Dermis blood vessel endothelial cell (primary cell): ENCODE measurements at places on chromosomes 6 and 20. TPM values are rescaled to one million over a fixed set of nuclear protein-coding genes. Genes with fewer than 3 reads are reported as not detected.

PI16 gene
- not detected in 2 replicates for total RNA-seq

CLPSL2 gene
- not detected in 2 replicates for total RNA-seq

RAB44 gene
- total RNA-seq = under 0.01 TPM in 1 of 2 replicates, not detected in the other

OR12D3 gene
- not detected in 2 replicates for total RNA-seq

MACROD2 gene
- total RNA-seq = 0.28 and 0.85 TPM in 2 replicates

PBX2 gene
- total RNA-seq = 62.3 and 85.6 TPM in 2 replicates

NKX2-4 gene
- total RNA-seq = not detected in 2 replicates

AK9 gene
- 2.9 and 13.1 TPM in 2 replicates for total RNA-seq

OOEP gene
- total RNA-seq = not detected in 2 replicates

HLA-C gene
- total RNA-seq = 519 and 909 TPM in 2 replicates

CST2 gene
- total RNA-seq = not detected in 2 replicates

ECT2L gene
- not detected in 2 replicates for total RNA-seq

RAET1L gene
- total RNA-seq = not detected in 2 replicates

KIF6 gene
- 0.19 TPM in 1 of 2 replicates, not detected in the other for total RNA-seq

OGFRL1 gene
- total RNA-seq = 14.4 and 16.5 TPM in 2 replicates

PLAGL2 gene
- total RNA-seq = 2.6 and 4.1 TPM in 2 replicates

WFDC12 gene
- not detected in 2 replicates for total RNA-seq

BMP7 gene
- not detected in 2 replicates for total RNA-seq

ADGRG6 gene
- 42.2 and 43.4 TPM in 2 replicates for total RNA-seq

MEP1A gene
- not detected in 2 replicates for total RNA-seq

FAM162B gene
- 4.3 and 5.6 TPM in 2 replicates for total RNA-seq

TCF19 gene
- total RNA-seq = 15.8 and 39.1 TPM in 2 replicates

TBC1D32 gene
- 3.8 and 5.6 TPM in 2 replicates for total RNA-seq
